ENCODE measurements at places on chromosomes 2 and 18. TPM values are rescaled to one million over a fixed set of nuclear protein-coding genes. Genes with fewer than 3 reads are reported as not detected.

The MOGAT1 gene
- not detected for total RNA-seq

The ATP6V1B1 gene
- not detected for total RNA-seq

The SCN1A gene
- 1.8 TPM for total RNA-seq

The UGT1A8 gene
- total RNA-seq: not detected

The SAG gene
- not detected for total RNA-seq

The SPEG gene
- total RNA-seq: 92.9 TPM

The GATA6 gene
- total RNA-seq: 0.42 TPM

The GPR155 gene
- 51.1 TPM for total RNA-seq

The CKAP2L gene
- total RNA-seq: 3.3 TPM

The XRCC5 gene
- total RNA-seq: 254 TPM

The LRRC30 gene
- total RNA-seq: not detected

The CD226 gene
- 0.05 TPM for total RNA-seq

Measured in glutamatergic neuron (in vitro differentiated cells).